ENCODE measurements at places on chromosomes 3 and 15.

DNA sequence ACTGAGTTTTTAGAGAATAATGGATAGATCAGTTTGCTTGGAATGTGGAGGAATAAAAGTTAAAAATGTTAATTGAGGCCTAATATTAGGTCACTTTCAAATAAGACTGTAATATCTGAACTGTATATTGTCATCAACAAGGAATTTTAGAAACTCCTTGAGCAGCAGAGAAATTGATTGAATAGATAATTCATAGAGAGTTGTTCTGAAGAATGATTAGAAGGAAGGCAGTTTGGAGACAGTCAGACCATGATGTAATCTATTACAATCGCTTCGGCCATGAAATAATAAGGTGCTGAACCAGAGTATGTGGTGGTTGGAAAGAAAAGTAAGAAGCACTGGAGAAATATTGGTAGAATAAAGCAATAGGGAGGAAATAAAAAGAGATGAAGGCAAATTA is 15.7 kb downstream of the ECT2 start:
- no peak for DNase-seq

DNA sequence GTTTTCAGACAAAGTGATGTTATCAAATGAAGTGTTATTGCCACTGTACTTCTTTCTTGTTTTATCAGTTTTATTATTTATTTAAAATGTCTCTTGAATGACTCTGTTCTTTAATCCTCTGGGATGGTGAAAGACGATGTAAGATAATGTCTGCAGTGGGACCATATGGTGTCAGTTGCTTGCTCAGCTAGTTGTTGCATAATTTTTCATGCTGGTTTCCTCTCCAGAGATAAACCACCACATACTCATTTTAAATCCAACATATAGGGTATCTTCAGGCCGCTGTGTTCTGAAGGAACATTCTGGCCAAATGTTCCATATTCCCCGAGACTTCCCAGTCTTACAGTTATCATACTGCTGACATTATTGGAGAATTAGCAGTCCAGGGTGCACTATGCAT is 75.9 kb downstream of the GABRG3 start:
- DNase-seq: no peak

GRCh38 chr3:158532099-158532734 is 38.8 kb upstream of the MLF1 start:
- no peak for DNase-seq

DNA sequence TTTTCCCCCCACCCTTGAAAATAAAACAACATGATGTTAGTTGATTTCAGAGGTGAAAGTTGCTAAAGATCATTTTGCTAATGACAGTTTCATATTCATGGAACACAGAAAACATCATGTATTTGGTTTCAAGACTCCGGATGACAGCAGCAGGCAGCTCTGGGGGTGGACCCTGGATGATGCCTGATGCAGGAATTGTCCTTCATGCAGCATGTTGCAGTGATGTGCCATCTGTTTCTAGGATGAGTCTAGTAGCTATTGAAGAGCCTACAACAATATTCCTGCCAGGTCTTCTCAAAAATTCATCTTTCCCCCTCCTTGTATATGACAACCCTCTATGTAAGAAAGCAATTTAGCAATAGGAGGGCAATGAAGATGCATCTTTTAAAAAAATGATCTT is 108.3 kb downstream of the SV2B start:
- DNase-seq: no peak

DNA sequence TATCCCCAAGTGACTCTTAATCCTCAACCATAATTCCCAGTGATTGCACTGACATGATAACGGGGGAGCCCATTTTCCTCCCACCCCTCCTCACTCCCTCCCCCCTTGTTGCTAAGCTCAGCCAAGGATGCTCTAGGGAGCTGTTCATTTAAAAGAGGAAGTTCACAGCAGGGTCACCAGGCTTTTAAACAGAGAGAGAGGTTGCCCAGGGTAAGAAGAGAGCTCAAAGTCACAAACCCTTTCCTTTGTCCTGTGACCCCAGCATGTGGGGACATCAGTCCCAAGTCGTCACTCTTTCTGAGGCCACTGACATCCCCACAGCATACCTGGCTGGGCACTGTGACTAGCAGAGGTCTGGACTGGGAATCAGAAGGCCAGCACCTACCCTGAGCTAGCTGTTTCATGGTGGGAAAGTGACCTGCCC is 144.1 kb downstream of the RORA start:
- DNase-seq: no peak

- no peak for DNase-seq
Measured at GRCh38 chr3:112653209-112653871, 12.4 kb upstream of the CCDC80 start.

DNA sequence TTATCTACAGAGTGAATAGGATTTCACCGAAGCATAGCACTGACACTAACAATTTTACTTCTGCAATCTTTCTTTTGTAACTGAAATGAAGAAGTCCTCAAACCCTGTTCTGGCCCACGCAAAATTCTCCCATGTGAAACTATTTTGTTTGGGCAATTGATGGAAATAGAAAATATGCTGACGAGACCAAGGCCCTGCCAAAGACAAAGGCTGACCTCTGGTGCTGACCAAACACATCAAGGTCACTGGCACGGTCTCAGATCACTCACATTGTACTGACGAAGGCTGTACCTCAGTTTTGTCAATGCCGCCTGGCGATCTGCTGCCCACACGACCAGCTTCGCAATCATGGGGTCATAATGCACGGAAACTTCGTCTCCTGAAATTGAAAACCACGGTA is 58.4 kb upstream of the DCUN1D1 start:
- no peak for DNase-seq

- no peak for DNase-seq
Measured at GRCh38 chr15:59364248-59364647, 8.4 kb downstream of the MYO1E start.

DNA sequence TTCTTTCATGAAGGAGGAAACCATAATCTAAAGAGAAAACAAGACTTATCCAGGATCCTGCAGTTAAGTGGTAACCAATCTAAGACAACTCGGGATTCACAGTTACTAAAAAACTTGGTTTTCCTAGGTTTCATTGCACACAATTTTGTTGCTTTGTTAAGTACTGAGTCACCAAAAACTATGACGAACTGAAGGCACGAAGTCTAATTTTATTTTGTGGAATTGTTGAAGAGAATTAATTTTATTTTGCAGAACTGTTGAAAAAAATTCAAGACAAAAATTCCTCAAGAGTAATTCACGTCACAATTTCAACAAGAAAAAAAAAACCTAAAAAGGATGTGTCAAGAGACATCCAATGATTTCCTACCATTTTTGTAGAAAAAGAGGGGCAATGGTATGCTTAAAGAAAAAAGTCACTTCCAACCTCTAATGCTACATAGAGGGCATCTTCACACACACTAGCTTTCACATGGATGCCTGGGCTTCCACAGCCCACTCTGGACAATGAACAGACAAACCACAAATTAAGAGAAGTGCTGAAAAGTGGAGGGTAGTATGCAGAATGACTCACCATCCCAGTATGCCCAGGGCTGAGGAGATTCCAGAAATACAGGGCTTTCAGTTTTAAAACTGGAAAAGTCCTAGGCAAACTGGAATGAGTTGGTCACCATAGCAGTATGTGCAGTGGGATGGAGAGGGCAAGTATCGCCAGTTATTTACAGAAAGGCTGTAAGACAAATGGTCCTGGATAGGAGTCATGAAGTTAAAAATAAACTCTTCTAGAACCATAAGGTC is 29.2 kb downstream of the PLOD2 start:
- no peak for DNase-seq

DNA sequence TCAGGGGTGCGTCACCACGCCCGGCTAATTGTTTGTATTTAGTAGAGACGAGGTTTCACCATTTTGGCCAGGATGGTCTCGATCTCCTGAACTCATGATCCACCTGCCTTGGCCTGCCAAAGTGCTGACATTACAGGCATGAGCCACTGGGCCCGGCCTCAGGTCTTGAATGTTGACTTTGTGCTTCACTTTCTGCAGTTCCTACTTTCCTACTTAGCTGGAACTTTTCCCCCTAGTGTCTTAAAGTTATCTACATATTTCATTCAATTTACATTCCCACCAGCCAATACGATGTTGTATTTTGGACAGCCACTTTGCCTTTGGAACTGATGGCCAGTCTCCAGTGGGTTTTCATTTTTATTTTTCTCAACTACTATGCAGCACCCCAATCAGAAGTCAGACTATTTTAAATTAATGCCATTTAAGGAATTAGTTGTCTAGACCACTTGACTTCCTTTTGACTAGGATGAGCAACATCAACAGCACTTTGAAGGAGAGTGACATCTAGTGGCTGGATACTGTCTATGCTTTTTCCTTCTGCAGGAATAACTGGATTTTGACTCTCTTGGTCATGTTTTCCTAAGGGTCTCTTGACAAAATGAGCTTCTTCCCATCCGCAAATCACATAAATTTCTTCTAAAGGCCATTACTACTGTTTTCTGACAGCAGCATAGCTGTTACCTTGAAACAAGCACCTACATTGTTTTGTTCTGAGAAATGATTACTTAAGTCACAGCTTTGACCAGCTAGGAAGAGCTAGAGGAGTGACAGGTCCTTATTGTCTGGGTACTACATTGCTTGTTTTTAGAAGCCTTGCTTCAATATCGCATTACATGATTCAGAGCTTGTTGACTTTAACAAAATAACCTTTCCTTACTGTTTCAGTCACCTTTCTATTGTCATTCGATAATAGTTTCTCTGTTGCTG is 140.2 kb downstream of the ITPR1 start:
- DNase-seq: no peak

DNA sequence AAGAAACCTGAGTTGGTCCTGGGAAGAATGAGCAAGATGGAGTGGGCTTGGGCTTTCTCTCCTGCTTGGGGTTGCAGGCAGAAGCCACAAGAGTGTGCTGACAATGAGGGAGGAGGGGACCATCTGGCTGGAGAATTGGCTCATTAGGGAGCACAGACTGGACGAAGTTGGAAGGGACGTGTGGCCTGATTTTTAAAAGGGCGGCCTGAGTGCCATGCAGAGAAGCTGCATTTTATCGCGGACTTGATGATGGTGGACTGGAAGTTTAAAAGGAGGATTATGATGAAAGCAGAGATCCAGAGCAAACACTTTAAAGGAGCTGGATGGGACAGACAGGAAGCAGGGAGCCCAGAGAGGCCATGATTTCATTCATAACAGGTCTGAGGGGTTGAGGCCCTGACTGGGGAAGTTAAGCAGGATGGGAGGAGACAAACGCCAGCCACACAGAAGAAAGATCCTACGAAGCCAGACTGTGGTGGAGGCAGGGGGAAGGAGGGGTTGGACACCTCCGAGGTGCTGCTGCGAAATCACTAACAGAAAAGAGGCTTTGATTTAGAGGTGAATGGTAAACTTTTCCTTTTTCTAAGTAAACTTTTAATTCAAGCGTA is 23.6 kb downstream of the TLNRD1 start:
- no peak for DNase-seq

DNA sequence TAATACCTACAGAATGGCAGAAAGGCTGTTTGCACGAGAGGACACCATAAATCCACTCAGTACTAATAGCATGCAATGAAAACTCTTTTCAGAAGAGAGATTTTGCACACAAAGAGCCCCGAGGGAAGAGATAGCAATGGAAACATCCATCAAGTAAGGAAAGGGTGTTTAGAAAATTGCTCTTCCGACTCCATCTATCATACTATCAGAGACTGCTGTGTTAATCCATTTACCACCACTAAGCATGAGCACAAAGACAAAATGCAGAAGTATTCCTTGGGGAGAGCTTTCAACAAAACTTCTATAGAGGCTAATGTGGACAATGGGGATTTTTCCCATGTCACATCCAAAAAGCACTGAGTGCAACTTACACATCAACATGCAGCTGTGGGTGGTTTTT is 72.1 kb upstream of the PLAAT1 start:
- no peak for DNase-seq

DNA sequence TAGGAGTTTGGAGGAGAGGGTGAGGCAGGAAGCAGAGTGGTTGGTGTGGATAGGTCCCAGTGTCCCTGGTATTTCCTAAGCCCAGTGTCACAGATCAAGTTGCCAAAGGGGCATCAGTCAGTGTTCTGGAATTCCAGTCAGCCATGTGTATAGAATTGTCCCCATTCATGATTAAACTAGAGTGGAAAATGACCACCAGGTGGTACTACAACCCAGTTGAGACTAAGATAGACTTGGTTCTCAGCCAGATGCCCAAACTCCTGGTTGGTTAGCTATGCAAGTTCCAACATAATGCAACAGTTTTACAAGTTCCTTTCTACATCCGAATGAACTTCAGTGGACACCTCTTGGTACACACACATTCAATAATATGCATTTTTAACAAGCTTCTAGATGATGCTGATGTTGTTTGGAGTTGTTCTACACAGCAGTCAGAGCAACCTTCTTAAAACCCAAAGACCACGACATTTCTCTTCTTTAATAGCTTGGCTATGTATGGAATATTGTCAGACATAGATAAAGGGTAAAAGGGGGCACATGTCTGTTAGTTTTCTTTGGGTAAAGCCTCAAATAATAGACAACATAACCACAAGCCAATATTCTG is 8.4 kb upstream of the ATR start:
- no peak for DNase-seq

DNA sequence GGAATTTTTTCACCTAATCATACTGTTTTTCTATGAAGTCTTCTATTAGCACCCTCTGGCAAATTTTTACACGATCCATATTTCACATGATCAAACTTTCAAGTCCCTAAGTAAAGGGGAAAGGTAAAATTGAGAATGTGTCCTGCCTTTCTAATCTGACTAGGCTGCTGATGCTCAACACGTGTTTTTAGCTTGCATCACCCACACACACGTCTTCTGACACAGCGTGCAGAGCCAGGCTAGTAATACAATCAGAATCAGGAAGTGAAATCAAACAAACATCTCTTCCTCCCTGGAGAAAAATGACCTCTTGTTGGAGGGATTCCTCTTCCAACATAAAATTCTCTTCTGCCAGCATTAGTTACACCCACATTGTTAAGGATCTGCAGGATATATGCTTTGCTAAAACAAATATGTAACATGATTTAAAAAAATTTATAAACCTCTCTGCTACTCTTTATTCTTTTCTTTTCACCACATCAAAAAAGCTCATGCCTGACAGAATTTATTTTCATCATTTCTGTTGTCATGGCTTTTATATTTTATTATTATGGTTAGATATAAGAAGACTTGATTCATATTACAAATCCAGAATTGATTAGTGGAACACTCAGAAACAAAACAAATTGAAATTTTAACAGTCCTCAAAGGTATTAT is 122.4 kb downstream of the RAP2B start:
- DNase-seq: no peak

DNA sequence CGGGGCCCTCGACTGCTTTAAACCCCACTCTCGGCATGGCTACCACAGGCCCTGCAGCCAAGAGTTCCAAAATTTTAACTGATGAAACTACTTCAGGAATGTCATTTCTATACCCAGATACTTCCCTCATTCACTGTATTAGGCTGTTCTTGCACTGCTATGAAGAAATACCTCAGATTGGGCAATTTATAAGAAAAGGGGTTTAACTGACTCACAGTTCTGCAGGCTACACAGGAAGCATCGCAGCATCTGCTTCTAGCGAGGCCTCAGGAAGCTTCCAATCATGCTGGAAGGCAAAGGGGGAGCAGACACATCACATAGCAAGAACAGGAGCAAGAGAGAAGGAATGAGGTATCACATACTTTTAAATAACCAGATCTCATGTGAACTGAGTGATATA is 21.6 kb upstream of the ALCAM start:
- DNase-seq: no peak

GRCh38 chr15:84657748-84658079 is 285 bp downstream of the NMB start:
- DNase-seq: no peak

Data from nucleus accumbens (tissue), 56 donors.